ENCODE measurements at places on chromosomes 7 and 10.

- DNase-seq, result no peak
Observed at GRCh38 chr10:69332278-69333010, 54.1 kb downstream of the HK1 start.

DNA sequence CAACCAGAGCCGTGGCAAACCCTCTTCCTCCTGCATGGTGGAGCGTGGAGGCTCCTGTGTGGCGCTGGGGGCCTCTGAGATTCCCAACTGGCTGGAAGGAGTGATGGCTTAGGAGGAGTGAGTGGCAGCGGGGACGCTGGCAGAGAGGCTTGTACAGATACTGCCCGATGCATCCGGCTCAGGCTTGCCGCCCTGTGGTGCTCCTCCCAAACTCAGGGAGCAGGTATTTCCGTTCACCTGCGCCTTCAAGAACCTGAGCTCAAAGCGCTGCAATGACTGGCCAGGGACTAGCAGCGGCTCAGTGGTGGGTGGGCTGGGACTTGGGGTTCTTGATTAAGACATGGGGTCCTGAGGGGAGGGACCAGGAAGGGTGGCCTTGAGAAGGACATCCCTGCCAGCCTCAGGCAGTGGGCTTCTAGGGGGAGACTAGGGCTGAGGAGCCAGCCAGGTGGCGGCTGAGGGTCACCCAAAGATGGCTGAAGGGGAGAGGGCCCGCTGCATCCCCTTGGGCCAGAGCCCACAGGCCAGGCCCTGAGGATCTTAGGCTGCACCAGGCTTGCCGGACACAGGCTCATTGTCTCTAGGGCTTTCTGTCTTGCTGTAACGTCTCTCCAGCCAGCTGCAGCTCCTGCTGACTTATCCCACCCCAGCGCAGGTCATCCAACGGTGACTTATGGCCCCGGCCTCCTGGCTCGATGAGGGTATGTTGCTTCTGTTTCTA is 3.2 kb downstream of the ZNF775 start:
- DNase-seq, result no peak

DNA sequence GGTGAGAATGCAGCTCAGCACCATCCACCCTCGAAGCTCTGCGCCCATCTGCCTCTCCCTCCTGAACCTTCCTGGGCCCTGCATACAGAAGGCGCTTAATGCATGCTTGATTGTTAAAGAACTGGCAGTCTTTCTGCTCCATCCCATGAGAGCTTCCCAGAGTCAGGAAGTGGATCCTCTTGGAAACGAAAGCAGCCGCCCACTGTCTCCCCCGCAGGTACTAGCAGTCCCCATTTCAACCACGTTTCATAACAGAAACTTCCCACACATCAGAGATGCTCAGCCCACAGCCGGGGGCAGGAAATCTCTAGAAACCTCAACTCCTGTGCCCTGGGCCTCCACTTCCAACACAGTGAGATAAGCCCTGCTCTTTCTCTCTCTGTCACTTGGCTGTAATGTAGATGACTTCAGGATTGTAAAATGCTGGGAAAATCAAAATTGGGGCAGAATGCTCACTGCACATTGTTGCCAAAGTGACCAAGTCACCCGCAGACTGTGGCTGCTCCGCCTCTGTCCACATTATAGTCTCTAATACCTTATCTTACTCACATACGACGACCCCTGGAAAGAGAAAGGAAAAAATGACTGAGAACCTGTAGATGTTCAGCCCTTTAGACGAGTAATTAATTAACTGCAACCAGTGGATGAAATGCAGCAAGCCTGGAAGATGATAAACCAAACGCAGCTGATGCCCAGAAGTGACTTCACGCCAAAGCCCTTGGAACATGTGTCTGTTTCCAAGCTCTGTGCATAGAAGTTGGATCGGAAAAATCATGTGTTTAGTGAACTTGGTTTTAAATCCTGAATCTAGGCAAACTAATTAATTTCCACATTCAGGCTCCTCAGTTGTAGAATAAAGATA is 28.5 kb downstream of the GSDME start:
- DNase-seq, result no peak

- no peak for DNase-seq
Observed at GRCh38 chr7:90645784-90646183, 49.7 kb downstream of the CDK14 start.

DNA sequence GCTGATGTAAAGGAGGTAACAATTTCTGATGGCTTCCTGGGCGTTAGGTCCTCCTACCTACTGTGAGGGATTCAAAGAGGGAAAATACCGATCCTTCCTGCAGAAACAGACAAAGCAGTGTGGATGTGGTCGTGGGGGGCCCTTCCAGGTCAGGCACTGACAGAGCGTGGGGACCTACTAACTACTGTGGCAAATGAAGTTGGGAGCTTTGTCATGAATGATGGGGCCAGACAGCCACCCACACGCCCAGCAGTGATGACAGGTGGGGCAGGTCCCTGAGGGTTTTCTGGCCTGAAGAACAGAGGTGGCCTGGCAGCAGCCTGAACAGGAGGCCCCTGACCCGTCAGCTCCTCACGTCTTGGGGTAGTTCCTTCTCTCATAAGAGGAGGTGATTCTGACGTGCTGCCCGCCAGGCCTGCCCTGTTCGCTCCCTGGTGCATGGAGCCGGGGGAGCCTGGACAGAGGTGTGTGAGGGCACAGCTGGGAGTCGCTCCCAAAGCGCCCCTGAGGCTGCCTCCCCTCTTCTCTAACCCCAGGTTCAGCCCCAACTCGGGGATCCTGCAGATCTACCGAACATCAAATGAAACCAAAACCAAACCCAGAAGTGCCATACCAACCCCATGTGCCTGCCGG is 4.2 kb downstream of the ATP6V0E2 start:
- no peak for DNase-seq

DNA sequence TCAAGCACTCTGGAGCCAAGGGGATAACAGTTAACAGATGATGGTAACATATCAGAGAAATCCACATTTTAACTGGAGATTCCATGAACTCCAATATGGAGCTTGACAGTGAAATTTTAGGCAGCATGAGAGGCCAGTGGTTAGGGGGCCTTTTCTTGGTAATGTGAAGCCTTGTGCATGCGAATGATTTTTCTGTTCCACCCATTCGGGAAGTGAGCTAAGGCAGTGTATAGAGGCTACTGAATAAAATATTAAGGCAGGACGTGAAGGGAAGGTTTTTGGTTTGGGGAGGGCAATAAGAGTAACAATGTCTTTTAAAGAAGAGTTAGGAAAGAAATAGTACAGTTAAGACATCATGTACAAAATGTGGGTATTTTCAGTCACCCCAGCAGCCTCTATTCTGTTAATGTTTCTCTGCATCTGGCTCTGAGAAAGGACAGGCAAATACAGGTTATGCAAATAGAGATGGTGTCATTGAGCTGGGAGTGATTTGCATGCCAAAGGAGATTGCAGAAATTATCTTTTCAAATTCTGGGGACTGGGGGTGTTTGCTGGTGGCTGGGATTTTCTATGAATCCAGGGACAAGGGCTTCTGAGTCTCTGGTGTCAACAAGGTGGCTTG is 6.8 kb upstream of the TAS2R60 start:
- DNase-seq, result no peak

GRCh38 chr10:70650718-70651117 is 21.6 kb upstream of the ADAMTS14 start:
- DNase-seq, result no peak

DNA sequence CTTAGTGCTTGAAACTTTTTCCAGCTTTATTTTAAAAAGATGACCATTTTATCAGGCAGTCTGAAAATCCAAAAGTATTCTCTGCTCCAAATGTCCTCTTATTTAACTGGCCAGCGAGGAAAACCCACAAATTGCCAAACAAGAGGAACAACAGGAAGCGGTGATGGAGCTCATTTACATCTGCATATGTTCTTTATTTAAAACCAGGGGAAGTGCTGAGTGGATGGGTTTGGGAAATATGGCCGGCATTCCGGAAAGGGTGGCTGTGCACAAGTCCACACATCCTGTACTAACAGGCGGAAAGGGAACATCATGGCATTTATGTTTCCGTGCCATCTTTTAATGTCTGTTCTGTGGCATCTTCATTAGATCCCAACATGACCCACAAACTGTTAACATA is 974.5 kb downstream of the LRMDA start:
- no peak for DNase-seq

- DNase-seq, result peak; percentile 45
Observed at GRCh38 chr10:71213127-71213621, 804 bp downstream of the UNC5B start.

DNA sequence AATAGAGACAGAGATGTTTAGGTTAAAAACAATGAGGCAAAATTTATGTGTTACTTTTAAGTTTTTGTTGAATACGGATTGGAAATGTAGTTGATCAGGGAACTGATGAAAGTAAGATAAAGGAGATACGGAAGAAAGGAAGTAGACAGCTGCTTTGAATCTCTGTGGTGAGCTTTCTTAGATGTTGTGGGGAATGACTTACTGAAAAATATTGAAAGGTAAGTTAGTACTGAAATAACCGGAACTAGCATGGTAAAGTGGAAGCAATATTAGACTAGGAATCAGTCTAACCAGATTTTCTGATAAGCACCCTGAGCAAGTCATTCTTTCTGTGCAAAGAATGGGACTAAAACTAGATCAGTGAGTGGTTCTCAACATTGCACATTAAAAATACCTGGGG is 34.8 kb downstream of the LUC7L2 start:
- DNase-seq, result no peak

DNA sequence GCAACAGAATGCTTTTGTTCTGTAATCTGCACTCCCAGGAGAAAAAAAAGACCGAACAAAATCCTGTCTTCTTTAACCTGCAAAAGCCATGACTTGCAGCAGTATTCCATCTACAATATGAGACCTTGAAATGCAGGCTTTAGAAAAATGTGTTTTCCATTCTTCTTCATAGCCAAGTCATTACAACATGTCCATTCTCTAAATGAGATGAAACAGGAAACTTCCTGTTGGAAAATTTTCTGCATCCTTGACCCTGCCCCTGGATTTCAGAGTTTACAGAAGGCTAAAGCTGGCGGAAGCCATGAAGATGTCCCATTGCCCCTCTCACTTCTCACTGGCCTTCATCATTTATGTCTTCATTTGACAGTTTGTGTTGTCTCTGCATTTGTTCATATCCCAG is 546.4 kb downstream of the TNS3 start:
- no peak for DNase-seq

DNA sequence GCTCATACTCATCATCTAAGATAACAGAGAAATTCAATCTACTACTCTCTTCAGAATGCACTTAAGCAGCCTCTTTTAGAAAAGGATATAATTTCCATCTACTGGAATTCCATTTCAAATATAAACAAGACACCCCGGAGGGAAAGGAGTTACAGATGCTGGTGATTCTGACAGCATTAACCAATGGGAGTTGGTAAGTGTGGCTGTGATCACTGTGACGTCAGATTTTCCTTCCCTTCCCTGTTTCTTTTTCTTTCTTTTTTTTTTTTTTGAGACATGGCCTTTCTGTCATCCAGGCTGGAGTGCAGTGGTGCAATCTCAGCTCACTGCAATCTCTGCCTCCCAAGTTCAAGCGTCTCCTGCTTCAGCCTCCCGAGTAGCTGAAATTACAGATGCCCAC is 106.6 kb downstream of the ACTR3B start:
- DNase-seq, result no peak

GRCh38 chr7:55351263-55351662 is 13.9 kb upstream of the LANCL2 start:
- no peak for DNase-seq

DNA sequence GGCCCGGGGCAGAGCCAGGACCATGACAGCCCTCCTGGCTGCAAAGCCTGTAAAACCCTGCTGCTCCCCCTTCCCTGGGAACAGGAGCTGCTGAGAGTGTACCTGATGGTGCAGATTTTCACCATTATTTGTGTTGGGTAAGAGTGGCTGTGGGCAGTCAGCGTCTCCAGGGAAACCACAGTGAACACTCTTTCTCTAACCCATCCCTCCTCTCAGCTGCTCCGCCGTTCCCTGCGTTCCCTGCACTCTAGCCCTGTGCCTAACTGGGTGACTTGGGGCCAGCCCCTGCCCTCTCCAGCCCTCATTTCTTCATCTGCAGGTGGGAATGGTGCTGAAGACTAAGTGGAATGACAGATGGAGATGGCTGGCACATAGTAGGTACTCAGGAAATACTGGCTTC is 75.9 kb upstream of the PCBD1 start:
- DNase-seq, result no peak

- no peak for DNase-seq
Observed at GRCh38 chr7:149304006-149304405, 42.0 kb downstream of the ZNF783 start.

DNA sequence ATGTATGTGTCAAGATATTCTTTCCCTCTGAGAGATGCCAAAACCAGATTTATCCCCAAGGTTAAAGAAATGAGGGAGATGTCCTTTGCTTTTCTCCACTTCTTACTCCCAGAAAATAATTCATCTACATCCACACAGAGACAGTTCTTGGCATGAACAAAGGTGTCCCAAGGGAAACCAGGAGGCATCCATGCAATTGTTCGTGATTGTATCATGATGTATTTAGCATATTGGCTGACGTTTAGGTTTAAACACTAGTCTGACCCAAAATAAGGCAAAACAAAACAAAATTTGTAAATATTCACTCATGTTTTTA is 223.9 kb downstream of the C7orf25 start:
- DNase-seq, result no peak

DNA sequence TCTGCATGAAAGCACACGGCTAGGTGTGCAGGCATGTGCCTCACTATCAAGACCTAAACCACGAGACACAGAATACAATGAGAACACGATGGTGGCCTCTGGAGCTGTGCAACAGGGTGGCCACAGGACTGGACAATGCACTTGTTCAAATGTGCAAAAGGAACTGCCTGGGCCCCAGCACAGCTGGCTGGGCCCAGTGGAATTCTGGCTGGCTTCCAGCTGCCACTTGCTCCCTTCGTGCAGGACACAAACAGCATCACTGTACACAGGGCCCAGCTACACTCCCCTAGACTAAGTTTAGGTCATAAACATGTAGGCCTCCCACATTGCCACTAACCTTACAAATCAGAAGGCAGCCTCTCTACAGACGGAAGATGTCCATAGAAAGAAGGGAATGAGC is 23.4 kb downstream of the DOCK4 start:
- no peak for DNase-seq

DNA sequence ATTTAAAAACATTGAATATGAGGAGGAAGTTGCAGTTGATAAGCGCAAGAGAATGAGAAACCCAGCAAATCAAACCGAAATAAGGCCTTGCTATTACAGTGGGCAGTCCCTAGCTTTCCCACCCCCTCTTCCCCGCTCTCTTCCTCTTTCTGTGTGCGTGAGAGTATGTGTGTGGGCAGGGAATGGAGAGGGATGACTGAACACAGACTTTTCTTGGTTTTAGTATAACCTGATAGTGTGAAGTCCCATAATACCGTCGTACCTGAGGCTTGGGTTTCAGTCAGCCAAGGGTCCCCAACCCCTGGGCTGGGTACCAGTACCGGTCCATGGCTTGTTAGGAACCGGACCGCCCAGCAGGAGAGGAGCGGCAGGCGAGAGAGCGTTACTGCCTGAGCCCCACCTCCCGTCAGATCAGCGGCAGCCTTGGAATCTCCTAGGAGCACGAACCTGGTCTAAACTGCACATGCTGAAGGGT is 255.3 kb downstream of the CELF2 start:
- no peak for DNase-seq

- no peak for DNase-seq
Observed at GRCh38 chr10:52652431-52653262, 119.9 kb downstream of the MBL2 start.

GRCh38 chr10:86085686-86086085 is 280.9 kb downstream of the GRID1 start:
- DNase-seq, result no peak

- DNase-seq, result no peak
Observed at GRCh38 chr7:104040666-104041065, 51.2 kb upstream of the RELN start.
